Stimulated activated CD4-positive, alpha-beta T cell treated with anti-CD3 and anti-CD28 coated beads, TNF-alpha, amount 100 ng/mL, for 1 hour (primary cell): ENCODE measurements at places on chromosomes 11 and 22.

DNA sequence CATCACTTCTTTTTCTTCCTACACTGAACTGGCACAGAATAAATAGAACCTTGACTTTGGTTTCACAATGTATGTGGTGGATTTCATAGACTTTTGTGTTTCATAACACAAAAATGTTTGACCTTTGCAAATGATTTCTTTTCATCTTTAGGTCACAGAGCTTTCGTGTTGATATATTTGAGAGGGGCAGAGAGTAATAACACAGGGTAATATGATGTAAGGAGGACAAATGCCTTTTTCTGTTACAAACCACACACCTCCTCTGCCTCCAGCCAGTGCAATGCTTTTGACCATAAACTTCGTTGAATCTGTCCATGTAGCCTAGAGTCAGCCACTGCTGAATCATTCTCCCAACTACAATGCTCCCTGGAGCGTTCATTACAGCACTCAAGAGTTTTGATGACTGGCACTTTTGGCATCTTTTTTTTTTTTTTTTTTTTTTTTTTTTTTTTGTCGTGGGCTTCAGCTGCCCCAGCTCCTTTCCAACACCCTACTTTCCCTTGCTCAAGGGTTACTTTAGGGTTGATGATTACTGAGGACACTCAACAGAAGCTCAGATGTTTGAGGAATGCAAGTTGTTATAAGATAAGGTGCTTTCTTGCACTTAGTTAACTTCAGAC, 11.4 kb upstream of the CAT start:
- no peak for DNase-seq

- DNase-seq: no peak
These were observed 110.8 kb downstream of the UVRAG start for GRCh38 chr11:75925785-75926164.

DNA sequence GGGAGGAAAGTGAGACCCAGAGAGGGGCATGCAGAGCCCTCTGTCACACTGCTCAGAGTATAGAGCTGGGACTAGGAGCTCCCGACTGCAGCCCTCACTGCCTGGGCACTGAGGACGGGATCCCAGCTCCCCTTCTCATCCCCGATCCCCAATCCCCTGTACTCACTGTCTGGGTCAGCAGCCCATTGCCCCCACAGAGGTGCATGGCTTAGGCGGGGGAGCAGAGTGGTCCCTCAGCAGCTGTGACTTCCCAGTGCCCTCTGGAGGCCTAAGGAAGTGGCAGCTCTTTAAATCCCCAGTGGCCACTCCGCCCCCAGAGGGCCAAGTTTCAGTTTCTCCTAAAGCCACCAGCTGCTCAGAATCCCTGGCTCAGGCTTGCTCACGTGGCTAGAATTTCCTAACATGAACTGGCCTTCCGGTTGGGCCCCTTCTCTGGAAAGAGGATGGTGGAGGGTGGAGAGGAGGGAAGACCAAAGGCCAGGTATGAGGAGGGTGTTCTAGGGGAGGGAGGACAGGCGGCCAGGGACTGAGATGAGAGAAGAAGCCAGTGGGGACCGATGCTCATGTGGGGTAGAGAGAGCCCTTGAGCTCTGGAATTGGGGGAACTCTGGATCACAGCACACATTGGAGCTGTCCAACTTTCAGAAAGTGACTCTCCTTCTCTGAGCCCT, at the start of gene BATF2:
TSS of gene BATF2 (minus strand) at position 262 of the 671 bp plus-strand sequence. CDS start at position 205, 57 bp downstream.
- DNase-seq: no peak

GRCh38 chr11:117704395-117705100, 92.5 kb downstream of the DSCAML1 start:
- DNase-seq: no peak

DNA sequence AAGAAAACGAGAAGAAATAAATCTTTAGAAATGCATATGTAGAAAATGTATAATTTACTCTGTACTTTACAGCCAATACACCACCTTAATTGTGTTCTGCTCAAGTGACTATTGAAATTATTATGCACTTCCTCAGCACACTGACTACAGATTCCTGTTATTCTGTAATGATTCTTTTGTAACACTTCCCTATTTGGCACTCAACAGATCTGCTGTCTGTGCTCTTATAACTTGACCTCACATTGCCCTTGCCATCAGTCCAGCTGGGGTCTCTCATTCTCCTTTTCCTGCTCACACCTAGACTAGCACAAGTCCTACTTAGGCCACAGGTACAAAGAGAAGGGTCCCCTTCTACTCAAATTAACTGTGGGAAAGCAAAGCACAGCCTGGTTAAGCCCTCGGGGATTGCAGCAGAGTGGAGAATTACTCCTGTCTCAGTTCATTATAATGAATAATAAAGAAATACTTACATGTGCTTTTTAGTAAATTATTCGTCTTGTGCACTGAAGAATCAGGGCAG, 860.4 kb downstream of the OPCML start:
- no peak for DNase-seq

- no peak for DNase-seq
These were observed 2.2 kb upstream of the KMT2A start for GRCh38 chr11:118434123-118434552.

DNA sequence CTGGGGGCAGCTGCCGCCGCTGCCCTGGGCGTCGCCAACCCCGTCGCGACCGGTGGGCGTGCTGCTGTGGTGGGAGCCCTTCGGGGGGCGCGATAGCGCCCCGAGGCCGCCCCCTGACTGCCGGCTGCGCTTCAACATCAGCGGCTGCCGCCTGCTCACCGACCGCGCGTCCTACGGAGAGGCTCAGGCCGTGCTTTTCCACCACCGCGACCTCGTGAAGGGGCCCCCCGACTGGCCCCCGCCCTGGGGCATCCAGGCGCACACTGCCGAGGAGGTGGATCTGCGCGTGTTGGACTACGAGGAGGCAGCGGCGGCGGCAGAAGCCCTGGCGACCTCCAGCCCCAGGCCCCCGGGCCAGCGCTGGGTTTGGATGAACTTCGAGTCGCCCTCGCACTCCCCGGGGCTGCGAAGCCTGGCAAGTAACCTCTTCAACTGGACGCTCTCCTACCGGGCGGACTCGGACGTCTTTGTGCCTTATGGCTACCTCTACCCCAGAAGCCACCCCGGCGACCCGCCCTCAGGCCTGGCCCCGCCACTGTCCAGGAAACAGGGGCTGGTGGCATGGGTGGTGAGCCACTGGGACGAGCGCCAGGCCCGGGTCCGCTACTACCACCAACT, 1.0 kb downstream of the FUT4 start:
- DNase-seq: no peak

DNA sequence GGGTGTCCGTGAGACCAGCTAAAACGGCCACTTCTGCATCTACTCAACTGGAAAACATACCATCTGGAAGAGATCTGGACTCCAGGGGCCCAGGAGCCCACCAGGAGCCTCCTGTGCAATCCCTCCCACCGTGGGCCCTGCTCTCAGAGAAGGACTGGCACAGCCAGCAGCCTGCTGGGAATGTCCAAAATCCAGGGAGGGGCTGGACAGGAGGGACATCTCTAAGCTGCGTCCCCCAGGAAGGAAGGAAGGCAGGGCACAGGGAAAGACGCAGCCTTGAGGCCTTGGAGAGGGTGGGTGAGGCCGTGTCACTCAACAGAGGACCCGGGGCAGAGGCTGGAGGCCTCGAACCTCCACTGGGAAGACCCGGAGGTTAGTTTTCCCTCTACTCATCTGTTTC, 78.0 kb downstream of the PHF21B start:
- DNase-seq: no peak

DNA sequence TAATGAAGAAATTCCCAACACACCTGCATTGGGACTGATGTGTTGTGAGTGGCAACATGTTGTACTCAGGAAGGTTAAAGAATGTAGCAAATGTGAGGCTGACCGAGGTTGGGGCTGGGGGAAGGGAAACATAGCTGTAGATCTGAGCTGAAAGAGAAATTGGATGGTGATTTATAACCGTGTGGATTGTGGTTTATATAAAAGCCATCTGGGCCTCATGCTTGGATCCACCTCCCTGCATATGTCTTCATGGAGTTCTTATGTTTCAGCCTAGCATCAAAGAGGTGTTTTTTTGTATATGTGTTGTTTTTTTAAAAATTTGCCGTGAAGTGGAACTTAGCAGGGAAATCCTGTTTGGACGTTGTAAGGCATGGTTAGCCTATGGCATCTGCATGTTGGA, 141.3 kb downstream of the NAV2 start:
- DNase-seq: no peak

DNA sequence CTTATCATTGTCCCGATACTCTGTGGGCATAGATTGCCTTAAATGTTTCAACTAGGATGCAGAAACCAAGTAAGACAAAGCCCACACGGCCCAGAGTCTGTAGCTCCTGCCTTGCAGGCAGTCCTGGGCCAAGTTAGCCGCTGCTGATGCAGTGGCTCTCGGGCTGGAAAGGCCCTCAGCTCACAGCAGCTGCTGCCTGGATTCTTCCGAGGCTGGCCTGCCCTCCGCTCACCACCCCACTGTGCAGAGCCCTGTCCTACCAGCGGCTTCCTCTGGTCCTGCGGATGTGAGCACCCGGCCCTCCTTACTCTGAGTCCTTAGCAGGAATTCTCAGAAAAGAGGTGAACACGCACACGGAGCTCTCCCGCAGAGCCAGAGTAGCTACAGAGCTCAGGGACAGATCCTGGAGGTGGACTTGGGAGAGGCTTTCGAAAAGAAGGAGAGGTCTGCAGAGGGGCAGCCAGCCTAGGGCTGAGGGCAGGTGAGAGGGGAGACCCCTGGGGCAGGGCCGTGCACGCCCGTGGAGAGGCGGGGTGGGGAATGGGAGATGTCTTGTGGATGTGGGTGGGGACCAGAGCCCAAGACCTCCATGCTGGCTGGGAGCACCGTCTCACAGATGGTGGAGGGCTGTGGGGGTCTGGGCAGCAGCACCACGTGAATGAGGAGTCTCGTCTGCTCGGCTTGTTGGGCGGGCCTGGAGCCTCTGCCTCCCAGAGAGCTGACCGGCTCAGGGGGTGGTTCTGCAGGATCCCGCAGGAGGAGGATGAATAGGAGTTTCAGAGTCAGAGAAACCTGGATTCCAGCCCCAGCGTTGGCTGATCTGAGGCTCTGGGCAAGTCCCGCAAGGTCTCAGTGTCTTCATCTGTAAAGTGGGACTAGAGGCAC, 117.4 kb upstream of the B3GAT1 start:
- no peak for DNase-seq

DNA sequence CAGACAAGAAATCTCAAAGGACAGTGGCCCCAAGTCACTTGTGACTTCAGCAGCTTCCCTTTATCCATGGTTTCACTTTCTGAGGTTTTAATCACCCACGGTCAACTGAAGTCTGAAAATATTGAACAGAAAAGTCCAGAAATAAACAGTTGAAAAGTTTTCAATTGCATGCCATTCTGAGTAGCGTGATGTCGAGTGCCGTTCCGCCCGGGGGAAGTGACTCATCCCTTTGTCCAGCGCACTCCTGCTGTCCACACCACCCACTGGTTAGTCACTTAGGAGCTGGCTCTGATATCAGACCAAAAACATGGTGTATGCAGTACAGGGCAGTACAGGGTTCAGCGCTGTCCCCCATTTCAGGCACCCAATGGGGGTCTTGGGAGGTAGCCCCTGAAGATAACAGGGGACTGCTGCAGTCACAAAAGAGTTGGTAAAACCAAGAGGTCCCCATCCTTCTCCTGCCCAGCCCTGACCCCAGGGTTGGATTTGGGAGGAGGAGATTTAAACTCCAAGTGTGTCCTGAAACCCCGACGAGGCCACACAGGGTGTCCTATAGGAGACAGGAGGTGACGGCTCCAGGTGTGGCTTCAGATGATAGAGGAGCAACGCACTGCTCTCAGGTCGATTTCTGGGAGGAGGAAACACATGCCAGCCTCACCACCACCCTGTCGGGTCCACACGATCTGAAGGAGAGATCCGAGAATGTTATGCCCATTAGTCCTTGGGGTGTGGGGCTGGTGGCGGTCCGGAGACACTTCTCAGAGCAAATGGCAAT, 390.1 kb downstream of the CTTN start:
- no peak for DNase-seq

DNA sequence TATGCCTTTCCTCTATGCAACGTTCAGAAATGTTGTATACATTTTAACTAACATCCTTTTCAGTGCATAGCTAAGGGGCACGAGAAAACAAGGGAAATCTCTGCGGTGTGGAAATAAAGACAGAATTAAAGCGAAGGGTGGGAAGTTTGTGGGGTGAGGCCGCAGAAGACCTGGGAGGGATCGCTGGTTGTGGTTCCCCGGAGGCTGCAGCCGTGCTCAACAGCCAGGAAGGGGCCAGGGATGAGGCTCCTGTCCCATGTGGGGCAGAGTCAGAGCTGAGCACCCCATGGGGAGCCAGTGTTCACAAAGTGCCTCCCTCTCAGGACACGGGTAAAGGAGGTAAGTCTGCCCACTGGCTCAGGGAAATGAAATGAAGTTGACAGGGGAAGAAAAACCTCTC, 67.5 kb downstream of the MYEOV start:
- no peak for DNase-seq
